ENCODE measurements at places on chromosomes 11 and 22. TPM values are rescaled to one million over a fixed set of nuclear protein-coding genes. Genes with fewer than 3 reads are reported as not detected.

DNA sequence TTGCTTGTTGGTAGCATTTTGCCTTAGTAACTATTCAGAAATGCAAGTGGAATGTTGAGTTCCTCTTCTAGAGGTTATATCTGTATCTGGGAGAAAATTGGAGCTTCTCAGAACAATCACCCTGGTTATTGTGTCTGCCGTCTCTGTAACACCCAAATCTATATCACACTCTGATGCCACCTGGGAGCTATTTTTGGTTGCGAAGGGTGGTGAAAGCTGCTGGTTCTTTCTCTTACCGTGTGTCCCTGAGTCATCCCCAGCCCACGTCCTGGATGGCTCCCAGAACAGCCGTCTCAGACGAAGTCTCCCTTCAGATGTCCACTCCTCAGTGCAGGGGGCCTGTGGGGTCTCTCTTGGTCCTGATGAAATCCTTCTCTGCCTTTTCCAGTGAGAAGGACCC, 83.5 kb downstream of the C22orf31 start:
- no peak for DNase-seq

DNA sequence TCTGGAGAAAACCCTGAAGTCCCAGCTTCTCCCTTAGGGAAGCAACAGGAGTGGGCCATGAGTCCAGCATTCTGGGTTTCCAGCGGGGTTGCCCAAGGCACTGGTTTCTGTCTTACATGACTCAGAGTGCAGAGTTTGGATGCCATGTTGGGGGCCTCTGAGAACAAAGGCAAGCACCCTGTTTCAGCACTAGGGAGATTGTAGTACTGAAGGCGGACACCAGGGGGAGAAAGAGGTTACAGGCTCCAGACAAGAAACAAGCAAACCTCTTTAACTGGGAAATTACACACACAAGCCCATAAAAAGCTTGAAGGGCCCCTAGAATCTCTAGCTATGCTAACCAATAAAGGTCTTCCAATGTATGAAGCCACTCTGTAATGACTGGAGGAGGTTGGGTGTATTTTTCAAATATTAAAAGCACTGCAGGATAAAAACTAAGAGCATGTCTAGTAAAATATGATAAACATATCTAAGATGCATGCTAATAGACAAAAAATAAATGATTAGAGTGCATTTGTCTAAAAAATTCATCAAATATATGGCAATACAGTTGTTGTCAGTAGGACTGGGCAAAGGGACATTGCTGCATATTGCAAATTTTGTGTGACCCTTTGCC, 7.1 kb downstream of the MS4A6E start:
- peak; percentile 13 for DNase-seq

The HORMAD2 gene
- polyA plus RNA-seq = not detected

GRCh38 chr22:42270176-42270509, 310 bp downstream of the TCF20 start:
- DNase-seq = no peak

- peak; percentile 46 for DNase-seq
Observed at GRCh38 chr11:110093407-110094297, 460 bp downstream of the ZC3H12C start.

DNA sequence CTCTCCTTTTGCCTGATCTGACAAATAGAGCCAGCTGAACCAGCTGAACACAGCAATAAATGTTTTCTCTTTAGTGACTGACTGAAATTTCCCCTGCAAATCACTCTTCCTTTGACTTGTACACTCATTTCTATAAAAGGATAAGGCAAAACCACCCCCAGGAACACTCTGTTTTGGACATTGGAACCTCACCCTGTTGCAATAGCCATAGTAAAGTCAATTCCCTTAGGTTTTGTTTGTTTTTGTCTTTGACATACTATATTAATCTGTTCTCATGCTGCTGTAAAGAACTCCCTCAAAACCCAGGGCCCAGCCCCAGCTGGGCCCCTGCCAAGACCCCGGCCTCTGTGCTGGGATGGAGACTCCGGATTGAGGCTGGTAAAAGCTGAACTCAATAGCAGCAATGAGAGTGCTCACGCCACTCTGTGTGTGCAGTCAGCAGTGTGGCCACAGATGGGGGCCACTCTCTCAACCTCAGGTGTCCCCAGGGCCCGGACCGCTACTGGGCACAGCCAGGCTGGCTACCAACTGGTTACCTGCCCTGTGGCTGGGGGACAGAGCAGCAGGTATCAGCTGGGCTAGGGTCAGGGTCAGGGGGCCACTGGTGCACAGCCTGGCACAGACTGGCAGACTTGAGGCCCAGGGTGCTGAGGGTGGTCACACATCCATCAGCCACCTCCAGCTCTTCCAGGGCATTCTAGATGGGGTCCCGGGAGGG, 597.4 kb downstream of the LUZP2 start:
- no peak for DNase-seq

DNA sequence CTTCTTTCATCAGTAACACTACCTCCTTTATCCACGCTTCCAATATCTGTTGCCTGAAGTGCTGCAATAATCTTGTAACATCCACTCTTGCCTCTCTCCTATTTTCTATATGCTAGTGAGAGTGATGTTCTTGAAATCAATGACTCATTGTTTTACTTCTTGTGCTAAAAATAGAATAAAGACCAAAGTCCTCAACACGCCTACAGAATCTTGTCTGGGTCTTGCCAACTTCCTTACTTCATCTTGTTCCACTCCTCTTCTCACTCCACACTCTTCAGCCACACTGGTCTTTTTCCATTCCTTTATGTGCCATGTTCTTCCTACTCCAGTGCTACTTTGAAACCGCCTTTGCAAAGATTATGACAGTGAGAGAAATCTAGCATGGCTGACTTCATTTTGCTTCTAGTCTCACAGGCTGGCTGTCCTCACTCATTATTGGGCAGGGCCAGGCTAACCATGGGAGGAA, 136.4 kb downstream of the CCDC81 start:
- no peak for DNase-seq

- no peak for DNase-seq
Observed at GRCh38 chr11:123233280-123233974, 38.4 kb upstream of the CLMP start.

The SPTBN2 gene
- 41.8 TPM for polyA plus RNA-seq
